ENCODE measurements at places on chromosomes 4 and X.

DNA sequence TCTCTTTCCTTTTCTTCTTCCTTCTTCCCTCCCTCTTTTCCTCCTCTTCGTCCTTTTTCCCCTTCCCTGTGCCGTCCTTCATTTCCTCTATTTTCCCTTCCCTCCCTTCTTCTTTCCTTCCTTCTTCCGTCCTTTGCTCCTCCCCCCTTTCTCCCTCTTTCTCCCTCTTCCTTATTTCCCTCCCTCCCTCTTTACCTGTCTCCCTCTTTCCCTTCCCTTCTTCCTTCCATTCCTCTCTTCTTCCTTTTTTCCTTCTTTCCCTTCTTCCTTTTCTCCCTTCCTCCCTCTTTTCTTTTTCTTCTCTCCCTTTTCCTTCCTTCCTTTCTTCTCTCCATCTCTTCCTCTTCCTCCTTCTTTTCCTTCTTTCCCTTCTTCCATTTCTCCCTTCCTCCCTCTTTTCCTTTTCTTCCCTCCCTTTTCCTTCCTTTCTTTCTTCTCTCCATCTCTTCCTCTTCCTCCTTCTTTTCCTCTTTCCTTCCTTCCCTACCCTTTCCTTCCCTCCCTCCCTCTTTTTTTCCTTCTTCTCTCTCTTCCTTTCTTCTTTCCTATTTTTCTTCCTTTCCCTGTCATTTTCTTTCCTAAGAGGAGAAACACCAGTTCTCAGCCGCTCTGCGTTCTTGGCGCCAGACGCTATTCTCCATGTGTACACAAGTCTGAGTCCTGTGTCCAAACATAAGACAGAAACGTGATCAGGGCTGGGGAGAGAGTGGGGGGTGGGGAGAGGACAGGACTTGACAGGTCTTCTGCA lies 597.1 kb downstream of the MID1IP1 start:
- no peak for DNase-seq

DNA sequence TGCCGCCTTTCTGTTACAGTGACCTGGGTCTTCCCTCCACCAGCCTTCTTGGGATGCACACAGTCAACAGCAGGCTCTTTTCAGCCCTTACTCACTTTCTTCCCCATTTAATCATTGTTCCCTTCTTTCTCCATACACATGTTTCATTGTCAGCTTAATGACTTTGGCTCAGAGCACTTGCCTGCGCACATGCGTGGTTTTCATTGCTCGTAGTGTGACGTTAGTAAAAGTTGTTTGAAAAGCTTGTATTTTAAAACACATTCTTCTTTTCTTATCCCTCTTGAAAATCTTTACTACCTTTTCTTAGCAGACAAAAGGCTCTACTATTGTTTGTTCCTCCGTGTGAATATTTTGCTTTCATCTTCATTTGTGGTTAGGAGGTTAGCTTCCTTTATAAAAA lies 19.7 kb upstream of the SCOC start:
- no peak for DNase-seq

- DNase-seq: no peak
Measured at GRCh38 chrX:41553688-41554087, 106.5 kb downstream of the NYX start.

DNA sequence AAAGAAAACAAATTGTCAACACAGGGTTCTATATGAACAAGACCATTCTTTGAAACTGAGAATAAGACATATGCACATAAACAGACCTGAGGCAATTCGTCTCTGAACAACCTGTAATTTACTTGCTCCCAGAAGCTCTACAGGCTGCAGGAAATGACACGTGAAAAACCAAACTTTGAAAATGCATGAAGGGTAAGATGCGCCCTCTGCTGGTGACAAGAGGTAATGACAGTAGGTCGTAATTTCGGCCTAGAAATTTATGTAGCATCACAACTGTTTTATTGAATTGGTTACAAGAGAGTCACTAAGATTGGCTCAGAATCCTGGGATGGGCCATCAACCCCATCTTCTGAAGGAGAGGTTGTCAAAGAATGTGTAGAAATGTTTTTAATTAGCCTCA lies 276.5 kb downstream of the PPP4R3C start:
- DNase-seq: no peak

GRCh38 chr4:124092101-124092500 lies 620.4 kb downstream of the ANKRD50 start:
- no peak for DNase-seq

DNA sequence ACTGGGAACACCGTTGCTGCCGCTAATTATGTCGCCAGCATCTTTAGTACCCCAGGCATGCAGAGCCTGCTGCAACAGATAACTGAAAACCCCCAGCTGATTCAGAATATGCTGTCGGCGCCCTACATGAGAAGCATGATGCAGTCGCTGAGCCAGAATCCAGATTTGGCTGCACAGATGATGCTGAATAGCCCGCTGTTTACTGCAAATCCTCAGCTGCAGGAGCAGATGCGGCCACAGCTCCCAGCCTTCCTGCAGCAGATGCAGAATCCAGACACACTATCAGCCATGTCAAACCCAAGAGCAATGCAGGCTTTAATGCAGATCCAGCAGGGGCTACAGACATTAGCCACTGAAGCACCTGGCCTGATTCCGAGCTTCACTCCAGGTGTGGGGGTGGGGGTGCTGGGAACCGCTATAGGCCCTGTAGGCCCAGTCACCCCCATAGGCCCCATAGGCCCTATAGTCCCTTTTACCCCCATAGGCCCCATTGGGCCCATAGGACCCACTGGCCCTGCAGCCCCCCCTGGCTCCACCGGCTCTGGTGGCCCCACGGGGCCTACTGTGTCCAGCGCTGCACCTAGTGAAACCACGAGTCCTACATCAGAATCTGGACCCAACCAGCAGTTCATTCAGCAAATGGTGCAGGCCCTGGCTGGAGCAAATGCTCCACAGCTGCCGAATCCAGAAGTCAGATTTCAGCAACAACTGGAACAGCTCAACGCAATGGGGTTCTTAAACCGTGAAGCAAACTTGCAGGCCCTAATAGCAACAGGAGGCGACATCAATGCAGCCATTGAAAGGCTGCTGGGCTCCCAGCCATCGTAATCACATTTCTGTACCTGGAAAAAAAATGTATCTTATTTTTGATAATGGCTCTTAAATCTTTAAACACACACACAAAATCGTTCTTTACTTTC lies 1.8 kb downstream of the UBQLN2 start:
- no peak for DNase-seq

Measured in stimulated activated CD8-positive, alpha-beta memory T cell treated with anti-CD3 and anti-CD28 coated beads, Interleukin-7, amount 100 ng/mL, for 1 hour (primary cell).